ENCODE measurements at places on chromosomes 12 and 14. TPM values are rescaled to one million over a fixed set of nuclear protein-coding genes. Genes with fewer than 3 reads are reported as not detected.

The GSC gene
- not detected for total RNA-seq

The VCPKMT gene
- total RNA-seq: 11.6 TPM

The TAC3 gene
- not detected for total RNA-seq

DNA sequence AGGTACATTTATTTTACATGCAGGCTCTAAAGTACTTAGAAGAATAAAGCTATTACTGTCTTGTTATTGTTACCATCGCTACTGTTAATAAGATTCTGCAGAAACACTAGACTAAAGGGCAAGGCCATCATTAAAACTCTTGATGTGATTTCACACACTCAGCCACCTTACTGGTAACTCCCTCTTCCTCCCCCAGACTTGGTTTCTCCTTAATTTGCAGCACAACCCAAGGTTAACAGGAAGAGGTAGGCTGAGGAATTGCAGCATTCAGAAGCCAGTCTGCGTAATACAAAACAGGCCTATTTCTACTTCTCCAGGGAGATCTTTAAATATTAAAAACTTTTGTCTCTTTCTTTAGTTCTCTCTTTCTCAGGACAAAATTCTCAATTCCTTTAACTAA is 210.3 kb downstream of the BTG1 start:
- DNase-seq: no peak

- peak; percentile 15 for DNase-seq
Observed at GRCh38 chr14:26594148-26594547, 3.7 kb downstream of the NOVA1 start.

DNA sequence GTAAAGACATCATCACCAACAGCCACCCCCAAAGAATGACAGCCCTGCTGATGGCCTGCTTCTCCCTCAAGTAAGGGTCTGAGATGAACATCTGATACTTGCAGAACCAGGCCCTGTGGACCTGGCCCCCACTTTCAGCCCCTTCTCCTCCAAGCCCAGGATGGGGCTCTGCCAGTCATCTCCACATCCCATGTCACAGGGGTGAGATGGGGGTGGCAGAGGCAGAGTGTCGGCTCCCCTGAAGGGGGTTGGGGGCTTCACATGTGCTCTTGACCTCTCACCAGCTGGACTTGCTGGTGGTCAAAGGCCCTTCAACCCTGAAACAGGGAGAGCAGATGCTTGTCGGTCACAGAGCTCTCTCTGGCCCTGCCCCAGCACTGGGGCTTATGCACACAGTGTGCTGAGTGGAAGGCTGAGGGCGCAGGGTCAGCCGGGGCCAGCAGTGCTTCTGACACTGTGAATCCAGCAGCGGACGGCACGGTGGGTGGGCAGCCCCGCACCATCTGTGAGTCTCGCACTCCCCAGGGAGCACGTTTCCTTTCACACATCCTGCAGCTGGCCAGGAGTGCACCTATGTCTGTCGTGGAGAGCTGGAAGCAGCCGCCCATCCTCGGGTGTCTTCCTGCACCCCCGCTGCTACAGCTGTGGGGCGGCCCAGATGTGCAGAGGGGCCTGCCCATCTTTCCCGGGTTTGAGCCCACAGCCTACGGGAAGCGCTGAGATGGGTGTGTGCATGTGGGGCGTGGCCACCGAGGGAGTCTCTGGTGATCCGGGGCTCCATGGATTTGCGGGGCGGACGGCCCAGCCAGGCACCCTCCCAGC is 94.3 kb downstream of the ADGRD1 start:
- DNase-seq: peak; percentile 45

DNA sequence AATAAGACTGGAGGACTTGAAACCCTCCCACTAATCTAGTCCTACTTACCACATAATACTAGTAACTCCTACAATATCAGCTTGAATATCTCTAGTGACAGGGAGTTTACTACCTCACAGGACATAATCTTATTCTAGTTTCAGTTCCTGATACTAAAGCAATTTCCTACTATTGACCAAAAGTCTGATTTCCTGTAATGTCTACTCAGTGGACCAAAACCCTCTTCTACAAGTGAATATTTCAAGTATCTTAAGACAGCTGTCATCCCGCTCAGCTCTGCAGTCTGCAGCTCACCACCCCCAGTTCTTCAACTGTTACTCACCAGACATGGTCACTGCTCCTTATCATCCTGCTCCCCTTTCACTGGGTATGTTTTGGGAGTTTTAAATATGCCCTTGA is 70.8 kb upstream of the TMCC3 start:
- no peak for DNase-seq

GRCh38 chr12:14923944-14924343 is 14.4 kb downstream of the ERP27 start:
- DNase-seq: no peak

- DNase-seq: no peak
Observed at GRCh38 chr14:27546111-27546510, 948.3 kb upstream of the NOVA1 start.
